ENCODE measurements at places on chromosomes 2 and 18.

GRCh38 chr18:75072672-75073371 lies 136.1 kb downstream of the PTGR3 start:
- DNase-seq: no peak

DNA sequence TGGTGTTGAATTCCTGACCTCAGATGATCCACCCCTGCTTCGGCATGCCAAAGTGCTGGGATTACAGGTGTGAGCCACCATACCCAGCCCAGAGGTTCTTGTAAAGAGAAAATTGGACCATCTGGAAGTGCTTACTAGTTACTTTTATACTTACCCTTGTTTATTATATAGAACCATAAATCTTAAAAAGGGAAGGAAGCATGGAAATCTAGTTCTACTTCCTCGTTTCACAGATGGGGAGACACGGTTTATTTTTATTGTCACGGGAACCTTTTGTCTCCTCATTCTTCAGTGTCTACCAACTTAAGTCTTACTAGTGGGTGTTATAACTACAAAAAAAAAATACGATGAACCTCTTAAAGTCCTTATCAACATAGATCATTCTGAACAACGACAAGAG lies 45.8 kb upstream of the PDK1 start:
- DNase-seq: no peak

DNA sequence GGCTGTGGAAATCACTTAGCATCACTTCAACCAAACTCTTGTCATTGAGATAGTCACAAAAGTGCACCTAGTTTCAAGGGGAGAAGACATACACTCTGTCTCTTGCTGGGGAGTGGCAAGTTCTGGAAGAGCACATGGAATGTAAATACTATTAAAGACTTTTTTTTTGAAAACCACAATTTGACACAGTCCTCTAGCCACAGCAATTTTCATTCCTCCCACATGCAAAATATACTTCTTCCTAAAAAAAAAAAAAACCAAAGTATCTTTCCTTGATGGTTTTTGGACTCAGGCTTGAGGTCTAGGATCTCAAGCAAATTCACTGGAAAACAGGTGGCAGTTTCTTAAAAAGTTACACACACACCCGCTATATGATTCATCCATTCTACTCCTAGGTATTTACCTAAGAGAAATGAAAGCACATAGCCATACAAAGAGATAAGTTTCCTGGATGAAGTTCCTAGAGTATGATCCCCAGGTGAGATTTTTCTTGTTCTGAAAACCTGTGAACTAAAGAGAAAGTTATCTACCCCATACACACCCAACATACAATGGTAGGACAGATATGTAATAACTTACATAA lies 295.8 kb downstream of the SP3 start:
- no peak for DNase-seq

GRCh38 chr2:4903656-4904348 lies 788.4 kb upstream of the SOX11 start:
- no peak for DNase-seq

DNA sequence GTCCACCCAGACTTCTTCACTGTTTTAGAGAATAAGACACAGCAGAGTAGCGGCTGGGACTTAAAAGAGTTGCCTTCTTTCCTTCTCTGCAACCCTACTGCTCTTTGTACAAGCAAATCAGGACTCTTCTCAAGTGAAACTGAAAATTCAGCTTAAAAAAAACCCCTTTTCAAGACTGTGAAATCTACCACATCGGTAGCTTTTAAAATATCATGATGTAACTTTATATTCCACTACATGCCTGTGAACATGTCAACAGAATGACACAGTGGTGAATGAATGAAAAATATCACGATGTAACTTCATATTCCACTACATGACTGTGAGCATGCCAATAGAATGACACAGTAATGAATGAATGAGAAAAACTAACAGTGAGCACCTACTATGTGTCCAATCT lies 53.4 kb downstream of the TCF4 start:
- DNase-seq: no peak

GRCh38 chr2:6418291-6418690 lies 447.4 kb downstream of the CMPK2 start:
- no peak for DNase-seq
